ENCODE measurements at places on chromosomes 5 and 9.

GRCh38 chr5:140011297-140011802 is 31.7 kb downstream of the NRG2 start:
- DNase-seq: no peak

- DNase-seq: no peak
Observed at GRCh38 chr5:147859962-147860640, 18.4 kb upstream of the SCGB3A2 start.

DNA sequence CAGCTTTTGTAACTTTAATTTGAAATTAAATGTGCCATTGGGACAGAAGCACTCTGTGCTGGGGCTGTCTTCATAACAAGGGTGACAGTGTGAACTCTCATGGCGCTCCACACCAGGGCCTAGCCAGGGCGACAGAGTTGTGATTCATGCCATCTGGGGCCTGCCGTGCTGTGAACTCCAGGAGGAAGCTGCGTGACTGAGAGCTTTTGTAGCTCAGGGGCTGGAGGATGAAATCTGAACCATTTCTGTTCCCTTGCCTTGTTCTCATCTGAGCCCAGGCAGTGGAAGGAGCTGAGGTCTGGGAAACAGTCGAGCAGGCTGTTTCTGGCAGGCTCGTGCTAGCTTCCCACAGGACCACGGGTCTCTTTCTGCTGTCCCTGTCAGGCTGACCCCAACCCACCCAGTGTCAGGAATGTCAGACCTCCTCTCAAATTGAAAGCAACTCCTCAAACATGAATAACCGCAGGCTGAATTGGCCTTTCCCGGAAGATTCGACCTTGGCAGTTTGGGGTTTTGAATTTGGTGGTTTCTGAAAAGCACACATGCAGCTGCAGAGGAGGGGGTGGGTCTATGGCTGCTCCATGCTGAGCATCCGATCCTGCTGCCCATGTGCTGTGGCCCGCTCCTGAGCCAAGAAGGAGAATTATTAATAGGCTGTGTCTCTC is 69.2 kb upstream of the RPS23 start:
- no peak for DNase-seq

GRCh38 chr5:138625134-138625533 is 49.9 kb upstream of the HSPA9 start:
- DNase-seq: no peak

- no peak for DNase-seq
Observed at GRCh38 chr5:5451863-5452262, 29.4 kb downstream of the ICE1 start.

DNA sequence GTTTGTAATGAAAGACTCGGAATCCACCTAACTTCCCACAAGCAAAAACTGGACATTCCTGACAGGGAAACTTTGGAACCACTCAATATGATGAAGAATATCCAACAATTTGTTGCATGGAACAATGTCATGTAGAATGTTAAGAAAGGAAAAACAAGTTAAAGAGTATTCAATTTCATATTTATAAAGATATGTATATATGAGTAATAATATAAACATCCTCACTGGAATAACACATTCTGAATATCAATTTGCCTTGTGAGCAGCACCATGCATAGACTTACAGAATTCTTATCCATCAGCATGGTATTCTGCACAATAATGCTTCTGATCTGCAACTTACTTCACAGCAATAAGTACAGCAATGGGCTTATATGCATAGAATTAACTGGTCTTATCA is 650.3 kb downstream of the SEMA5A start:
- no peak for DNase-seq

DNA sequence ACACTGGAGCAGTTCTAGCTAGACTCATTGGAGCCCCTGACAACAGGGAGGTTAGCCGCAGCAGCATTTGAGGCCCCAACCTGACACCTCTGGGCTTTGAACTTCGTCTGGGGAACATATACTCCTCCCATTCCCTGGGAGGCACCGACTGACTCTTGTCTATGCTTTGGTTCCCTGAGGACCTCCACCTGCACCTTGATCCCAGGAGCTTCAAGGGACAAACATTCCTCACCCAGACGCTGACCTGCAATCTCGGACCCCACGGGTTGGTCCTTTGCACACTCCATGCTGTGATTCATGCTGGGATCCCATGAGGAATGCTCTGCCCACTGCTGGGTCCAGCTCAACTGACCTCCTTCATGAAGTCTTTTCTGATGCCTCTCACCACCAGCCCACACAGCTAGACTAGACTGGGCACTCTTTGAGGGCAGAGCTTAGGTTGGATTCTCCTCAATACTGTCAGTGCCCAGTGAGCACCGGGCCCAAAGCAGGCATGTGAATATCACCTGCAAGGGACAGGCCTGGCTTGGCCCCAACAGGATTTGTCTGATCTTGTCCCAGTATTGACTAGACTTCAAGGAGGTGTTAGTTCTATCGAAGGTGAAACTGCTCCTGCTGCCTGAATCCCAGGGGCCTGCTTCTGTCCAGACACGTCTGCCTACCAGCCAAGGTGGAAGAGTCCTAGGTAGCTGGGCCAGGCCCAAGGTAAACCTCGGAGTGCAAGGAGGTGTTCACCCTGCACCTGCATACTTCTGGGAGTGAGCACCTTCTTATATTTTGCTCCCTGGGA is 51.8 kb upstream of the ZBTB43 start:
- DNase-seq: no peak

- no peak for DNase-seq
Observed at GRCh38 chr5:160227012-160227411, 2.3 kb upstream of the FABP6 start.

DNA sequence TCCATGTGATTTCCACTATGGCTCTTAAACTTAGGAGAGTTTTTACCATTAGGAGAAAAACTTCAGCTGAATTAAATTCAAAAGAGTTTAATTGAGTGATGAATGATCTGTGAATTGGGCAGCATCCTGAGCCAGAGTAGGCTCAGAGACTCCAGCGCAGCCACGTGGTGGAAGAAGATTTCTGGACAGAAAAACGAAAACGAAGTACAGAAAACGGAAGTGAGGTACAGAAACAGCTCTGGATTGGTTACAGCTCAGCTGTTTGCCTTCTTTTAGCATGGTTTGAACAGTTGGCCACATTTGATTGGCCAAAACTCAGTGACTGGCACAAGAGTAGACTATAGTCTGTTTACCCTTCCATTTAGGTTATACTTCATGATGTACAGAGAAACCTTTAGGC is 69.2 kb upstream of the PLPP1 start:
- DNase-seq: no peak

- no peak for DNase-seq
Observed at GRCh38 chr5:36457511-36458270, 148.7 kb upstream of the SLC1A3 start.

- DNase-seq: no peak
Observed at GRCh38 chr5:42400474-42400873, 22.8 kb upstream of the GHR start.

DNA sequence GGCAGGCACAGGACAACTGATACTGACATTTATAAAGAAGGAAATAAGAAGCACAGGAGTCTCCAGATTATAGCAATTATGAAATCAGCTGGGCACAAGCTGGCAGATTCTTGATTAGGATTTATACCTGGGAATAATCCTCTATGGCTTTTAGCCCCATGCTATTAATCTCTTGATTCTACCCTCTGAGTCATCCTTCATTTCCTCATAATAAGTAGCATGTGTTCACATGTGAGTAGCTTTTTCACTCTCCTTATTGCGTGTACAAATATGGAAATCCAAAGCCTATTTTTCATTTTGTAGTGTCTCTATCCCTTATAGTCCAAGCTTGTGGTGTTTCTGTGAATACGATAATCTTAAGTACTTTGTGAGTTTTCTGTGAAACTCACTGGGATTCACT is 185.0 kb upstream of the PRLR start:
- no peak for DNase-seq

- no peak for DNase-seq
Observed at GRCh38 chr5:6822556-6823343, 109.5 kb downstream of the TENT4A start.

GRCh38 chr9:119951090-119951489 is 581.9 kb upstream of the BRINP1 start:
- DNase-seq: no peak

- no peak for DNase-seq
Observed at GRCh38 chr5:140554454-140554853, 2.8 kb downstream of the SRA1 start.

DNA sequence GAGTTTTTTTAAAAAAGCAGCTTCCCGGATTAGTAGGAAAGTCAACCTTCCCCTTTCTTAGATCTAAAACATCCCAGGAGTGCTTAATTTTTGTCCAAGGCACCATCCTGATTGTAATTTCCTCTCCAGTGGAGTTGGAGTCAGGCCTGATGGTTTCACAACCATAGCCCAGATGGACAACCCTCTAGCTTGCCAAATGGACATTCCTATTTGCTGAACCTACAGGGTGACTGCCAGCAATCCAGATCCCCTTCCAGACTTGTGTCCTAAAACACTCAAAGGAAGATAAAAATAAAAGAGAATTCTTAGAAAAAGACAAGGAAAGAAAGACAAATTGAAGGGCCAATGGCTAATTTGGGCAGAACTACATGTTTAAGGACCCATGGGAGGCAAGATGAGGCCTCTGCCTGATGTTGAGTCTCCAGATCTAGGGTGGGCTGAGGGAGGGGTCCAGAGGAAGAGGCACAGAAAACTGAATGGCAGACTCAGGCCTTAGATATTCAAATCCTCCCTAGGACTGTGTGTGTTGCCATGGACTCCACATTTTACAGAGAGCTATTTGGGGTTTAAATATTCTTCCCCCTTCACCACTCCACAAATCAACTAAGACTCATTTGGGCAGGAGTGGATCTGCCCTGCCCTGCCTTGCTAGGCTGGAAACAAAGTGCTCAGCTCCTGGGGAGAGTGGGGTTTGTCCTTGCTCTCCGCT is 38.5 kb upstream of the SLC44A1 start:
- no peak for DNase-seq

- DNase-seq: no peak
Observed at GRCh38 chr5:35282810-35283209, 52.5 kb upstream of the PRLR start.

DNA sequence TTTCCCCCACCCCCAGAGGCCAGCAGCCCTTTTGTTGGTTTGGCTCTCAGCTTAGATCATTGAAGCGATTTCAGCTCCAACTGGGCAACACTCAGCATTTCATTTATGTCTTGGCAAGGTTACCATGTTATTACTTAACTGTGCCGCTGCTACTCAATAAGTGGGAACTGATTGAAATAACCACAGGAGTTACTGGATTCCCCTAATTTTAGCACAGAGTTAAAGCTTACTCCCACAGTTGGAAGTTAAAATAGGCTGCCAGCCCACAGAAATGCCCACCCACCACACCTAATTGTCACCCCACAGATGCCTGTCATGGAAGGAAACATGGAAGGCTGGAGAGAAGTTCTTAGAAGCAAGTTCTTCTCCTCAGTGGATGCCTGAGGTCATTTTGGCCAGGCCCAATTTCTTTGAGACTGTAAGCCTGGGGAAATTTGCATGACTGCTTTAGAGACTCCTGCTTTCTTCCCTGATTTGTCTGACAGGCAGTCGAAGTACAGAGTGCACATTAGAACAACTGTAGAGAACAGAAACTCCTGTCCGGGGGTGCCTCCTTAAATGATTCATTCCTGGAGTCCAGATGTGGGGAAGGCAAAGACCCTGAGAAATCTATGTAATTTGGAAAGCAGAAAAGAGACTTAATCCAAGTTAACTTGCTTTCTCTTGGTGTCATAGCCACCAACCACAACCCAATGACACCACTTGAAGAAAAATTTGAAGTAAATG is 370.0 kb downstream of the ZSWIM6 start:
- DNase-seq: no peak

GRCh38 chr9:79000230-79001002 is 571.3 kb upstream of the TLE4 start:
- DNase-seq: no peak

DNA sequence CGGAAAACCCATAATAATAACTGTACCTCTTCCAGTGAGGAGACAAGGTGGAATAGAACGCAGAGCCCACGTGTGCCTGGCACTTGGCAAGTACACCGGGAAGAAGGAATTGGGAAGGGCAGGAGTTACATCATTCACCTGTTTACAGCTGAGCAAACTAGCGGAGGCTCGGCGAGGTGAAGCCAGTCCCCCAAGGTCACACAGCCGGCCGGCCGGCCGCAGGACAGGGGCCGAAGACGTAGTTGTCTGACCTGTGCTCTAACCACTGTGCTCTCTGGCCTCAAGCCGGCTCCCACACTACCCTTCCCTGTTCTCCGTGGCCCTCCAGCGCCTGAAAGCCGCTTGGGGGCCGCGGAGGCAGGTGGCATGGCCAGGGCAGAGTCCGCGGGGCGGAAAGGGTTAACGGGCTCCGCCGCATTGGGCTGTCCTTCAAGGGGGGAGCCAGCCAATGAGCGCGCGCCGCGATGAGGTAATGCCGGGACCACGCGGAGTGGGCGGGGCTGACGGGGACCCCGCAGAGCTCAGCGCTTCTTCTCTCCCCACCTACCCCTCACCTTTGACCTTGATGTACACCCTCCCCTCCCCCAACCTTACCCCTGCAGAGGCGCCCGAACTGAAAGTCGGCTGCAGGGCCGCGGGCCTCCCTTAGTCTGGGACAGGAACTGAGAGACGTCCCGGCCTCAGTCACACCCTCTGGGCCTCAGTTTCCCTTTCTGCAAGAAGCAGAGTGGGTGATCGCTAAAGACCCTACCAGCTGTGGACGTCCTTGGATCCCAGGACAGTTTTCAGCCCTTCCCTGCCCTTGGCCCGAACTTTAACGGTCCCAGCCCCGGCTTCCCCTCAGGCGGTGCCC is 125.1 kb downstream of the C9orf50 start:
- DNase-seq: peak; percentile 74

- no peak for DNase-seq
Observed at GRCh38 chr5:137837491-137838394, 29.9 kb upstream of the MYOT start.

DNA sequence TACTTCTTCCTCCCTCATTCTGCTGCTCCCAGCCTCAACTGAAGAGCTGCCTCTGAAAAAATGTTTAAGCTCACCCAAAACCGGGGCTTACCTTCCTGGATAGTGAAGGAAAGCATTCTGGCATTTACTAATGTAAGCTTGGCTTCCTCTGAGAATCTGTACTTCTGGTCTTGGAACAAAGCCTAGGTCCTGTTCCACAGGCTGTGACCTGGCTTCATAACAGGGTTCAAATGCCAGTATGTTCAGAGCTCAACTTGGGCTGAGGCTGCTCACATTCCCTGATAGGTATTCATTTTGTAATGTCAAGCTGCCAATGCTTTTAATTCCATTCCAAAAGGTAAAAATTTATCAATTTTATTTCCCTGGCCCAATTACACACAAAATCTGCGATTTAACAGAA is 411.7 kb upstream of the KCNN2 start:
- no peak for DNase-seq

DNA sequence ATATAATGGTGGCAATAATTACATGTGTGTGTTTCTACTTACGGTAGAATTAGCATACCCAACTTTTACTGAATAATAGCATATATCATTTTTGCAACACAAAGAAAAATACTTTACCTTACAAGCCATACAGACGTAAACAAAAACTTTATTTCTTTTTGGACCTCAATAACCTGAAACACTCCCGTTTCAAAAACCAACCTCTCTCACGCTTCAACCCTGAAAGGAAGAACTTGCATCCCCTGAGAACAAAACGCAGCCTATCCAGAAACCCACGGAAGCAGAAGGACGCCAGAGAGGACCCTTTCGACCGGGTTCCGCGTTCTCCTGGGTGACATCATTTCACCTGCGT is at the start of gene RNF38:
RNF38 (minus strand) TSS at position 290 of the 352 bp plus-strand sequence; CDS start at position 129, 161 bp downstream.
- no peak for DNase-seq
